ENCODE measurements at places on chromosomes 5 and 9.

GRCh38 chr9:110835404-110835803 is 166.8 kb downstream of the MUSK start:
- DNase-seq = no peak

- no peak for DNase-seq
Observed at GRCh38 chr9:90078988-90079421, 474.2 kb downstream of the GADD45G start.

DNA sequence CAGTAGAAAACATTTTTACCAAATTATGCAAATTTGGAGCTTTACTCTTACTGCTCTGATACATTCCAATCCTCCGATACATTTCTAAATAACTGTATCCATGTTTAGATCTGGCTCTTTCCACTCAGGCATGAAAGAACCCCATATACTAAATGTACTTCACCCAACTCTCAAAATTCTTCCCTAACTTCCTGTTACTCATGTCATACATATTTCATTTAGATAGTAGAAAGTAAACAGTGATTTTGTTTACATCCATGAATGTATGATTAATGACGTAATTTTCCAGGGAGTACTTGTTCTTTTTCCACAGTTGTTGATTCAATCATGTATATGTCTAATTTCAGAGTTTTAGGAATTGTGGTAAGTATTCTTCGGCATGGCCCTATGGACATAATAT is 1426.5 kb upstream of the C9orf72 start:
- no peak for DNase-seq

GRCh38 chr9:126682928-126683697 is 69.4 kb downstream of the LMX1B start:
- no peak for DNase-seq

GRCh38 chr9:110330484-110331105 is 7.1 kb downstream of the TXNDC8 start:
- no peak for DNase-seq

DNA sequence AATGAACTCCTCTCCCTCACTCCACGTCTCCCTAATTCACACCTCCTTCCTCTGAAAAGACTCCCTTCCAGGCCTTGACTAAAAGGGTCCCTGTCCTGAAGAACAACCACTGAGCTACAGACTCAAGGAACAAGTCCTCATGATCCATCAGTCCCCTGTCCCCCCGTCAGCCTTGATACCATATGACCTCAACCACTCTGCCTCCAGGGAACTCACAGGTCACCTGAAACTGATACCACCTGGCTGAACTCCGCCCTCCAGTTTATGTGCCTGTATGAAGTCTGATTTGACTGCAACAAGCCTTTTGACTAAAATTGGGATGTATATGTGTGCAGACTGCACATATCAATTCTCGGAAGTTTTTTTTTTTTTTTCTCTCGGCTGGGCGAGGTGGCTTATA is 88.7 kb downstream of the UGCG start:
- DNase-seq = no peak

- DNase-seq = no peak
Observed at GRCh38 chr9:114945616-114946412, 15.4 kb upstream of the TNFSF8 start.

DNA sequence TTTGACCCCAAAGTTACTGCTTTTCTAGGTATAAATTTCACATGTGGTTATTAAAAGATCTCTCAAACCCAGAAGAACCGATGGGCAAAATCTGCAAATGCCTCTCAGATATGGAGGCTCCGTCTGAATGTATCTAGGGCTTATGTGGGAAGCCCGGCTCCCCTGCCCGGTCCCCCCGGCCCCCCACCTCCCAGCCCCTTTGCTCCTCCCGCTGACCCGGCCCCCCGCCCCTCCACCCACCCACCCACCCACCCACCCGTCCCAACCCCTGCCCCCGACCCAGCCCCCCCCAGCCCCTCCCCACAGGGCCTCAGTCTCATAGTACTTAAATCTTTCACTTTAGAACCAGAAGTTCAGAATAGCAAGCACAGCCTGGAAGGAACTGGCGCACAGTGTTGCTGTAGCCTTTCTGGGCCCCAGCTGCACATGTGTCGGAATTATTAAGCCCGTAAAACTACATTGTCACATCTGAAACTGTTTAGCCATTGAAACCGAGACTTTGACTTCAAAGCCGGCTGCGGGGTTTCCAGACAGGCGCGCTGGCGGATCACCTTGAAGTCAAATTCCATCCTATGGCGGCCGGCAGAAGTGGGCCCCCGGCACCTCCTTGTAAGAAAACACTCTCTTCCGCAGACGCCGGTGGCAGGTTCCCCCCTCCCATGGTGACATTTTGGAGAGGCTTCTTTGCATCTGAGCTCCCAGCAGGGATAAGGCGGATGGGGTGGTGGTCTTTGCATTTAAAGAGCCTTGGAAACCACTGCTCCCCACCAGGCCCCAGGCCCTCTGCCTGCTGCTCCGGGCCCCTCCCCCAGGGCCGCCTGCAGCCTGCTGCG is 12.8 kb downstream of the NKD2 start:
- DNase-seq = no peak

GRCh38 chr9:17802249-17802857 is 223.5 kb downstream of the SH3GL2 start:
- no peak for DNase-seq

GRCh38 chr9:38316166-38316780 is 76.2 kb upstream of the ALDH1B1 start:
- DNase-seq = no peak

DNA sequence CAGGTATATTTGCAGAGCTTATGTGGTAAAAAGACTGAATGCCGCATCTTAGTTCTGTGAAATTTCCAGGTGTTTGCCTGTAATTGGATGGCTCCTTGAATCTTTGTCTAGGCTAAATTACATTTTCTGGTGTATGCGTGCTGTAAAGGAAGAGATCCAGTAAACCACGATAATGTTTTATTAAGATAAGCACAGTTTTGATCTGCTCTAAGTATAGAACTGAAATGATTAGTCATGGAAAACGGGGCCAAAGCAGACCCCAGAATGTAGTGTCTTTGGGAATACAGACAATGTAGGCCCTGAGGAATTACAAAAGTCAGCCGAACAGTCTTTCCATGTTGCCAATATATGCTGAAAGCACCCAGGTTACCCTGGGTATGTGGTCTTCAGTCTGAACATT is 257.3 kb downstream of the FANCC start:
- DNase-seq = no peak

GRCh38 chr9:16885931-16886330 is 15.5 kb upstream of the BNC2 start:
- DNase-seq = no peak

DNA sequence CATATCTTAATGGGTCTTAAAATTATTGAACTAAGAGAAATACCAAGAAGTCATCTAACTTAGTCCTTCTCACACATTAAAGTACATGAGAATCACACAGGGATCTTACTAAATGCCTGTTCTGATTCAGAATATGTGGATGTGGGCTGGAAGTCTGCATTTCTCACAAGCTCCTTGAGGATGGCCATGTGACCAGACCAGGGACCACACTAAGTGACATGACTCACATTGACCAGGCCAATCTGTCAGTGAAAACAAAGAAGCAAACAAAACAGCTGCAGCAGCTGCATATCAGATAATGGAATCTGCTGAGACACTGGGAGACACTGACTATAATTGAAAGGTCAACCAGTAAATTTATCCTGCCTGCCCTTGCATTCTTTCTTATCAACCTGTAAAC is 110.5 kb downstream of the ADAMTS12 start:
- no peak for DNase-seq

DNA sequence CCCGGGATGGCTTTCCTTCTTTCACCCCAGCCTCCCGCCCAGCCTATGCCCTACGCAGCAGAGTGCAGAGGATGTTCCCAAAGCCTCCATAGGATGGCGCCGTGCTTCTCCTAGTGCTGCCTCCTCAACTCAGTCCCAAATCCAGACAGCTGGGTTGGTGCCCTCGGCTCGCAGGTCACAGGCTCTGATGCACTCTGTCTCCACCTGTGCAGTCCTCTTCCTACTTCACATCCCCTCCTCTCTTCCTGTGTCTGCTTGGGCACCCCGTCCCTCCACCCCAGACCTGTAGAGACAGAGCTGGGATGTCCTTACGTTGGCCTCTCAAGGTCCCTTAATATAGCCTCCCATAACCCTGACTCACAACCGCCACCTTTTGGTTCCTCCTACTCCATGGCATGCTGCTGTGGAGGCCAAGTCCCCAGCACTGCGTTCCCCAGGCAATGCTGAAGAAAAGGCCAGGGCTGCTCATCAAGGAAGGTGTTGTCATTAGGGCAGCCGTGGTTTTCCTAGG is 314.4 kb downstream of the GADD45G start:
- peak; percentile 5 for DNase-seq

GRCh38 chr5:42943931-42944631 is 96.0 kb downstream of the ANXA2R start:
- no peak for DNase-seq

GRCh38 chr9:34190996-34191892 is 12.4 kb downstream of the UBAP1 start:
- DNase-seq = no peak

GRCh38 chr5:117235786-117236185 is 661.2 kb upstream of the SEMA6A start:
- no peak for DNase-seq

DNA sequence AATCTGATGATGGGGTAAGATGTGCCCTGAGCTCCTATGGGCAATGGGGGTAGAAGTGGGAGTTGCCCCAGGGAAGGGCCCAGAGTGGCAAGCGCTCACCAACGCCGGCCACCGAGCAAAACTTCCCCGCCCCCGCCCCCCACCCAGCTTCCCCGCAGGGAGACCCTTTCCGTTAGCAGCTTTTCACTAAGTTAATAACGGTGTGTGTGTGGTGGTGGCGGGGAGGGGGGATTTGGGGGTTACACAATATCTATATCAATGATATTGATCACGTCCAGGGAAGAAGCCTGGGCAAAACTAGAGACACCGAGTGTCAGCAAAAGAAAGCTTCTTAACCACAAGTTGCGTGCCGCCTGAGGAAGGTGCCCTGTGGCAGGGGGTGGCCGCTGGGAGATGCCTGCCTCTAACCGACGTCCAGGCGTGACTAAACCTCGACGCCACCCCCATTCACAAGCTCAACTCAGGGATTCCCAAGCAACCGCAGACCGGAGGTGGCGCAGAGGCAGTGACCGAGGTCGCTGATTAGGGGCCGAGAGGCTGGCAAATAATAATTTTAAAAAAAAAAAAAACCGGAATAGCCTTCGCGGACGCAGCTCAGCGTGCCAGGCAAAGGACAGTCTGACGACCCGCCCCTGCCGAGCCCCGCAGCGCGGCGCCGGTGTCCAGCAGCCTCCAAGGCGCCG is 222.6 kb downstream of the MEF2C start:
- no peak for DNase-seq

- no peak for DNase-seq
Observed at GRCh38 chr5:32332966-32333365, 20.2 kb upstream of the MTMR12 start.

GRCh38 chr9:64066736-64067368 is 1218.2 kb downstream of the FOXD4L5 start:
- no peak for DNase-seq

- no peak for DNase-seq
Observed at GRCh38 chr9:35683323-35683722, 6.4 kb downstream of the TPM2 start.

DNA sequence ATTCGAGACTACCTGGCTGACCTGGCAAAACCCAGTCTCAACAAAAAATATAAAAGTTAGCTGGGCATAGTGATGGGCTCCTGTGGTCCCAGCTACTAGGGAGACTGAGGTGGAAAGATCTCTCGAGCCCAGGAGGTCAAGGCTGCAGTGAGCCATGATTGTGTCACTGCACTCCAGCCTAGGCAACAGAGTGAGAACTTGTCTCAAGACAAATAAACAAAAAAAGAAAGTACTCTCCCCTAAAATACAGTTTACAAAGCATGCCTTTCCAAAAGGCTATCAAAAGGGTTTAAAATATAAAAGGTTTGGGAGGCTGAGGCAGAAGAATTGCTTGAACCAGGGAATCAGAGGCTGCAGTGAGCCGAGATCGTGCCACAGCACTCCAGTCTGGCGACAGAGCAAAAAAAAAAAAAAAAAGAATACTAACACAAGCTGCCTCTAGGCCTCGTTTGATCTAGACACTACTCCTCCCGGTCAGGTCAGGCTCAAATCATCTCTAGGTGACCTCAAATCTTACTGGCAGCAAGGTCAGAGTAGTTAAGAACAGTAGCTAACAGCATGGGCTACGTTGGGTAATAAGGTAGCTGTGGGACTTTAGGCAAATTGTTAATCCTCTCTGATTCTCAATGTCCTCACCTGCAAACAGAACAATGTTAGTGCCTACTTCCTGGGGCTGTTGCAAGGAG is 9.3 kb downstream of the NAIF1 start:
- no peak for DNase-seq

DNA sequence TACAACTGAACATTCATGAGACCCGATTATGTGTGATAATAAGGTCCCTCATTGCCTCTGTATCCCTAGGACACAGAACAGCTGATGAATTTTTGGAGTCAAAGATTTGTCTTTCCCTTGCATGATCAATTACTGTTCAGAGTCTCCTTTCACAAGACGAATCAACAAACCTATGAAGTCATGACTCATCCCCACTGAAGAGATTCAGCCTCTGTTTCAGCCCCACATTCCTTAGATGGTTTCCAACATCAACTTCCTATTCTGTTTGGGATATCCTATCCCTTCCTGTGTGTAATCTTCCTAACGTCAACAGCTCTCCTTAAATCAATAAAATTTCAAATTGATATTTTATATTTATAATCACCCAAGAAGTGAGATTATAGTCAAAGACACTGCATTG is 199.0 kb downstream of the DNAH5 start:
- DNase-seq = no peak

GRCh38 chr9:123048748-123049147 is 15.3 kb downstream of the GPR21 start:
- no peak for DNase-seq

GRCh38 chr5:115657881-115658233 is 32.0 kb upstream of the TMED7 start:
- no peak for DNase-seq

DNA sequence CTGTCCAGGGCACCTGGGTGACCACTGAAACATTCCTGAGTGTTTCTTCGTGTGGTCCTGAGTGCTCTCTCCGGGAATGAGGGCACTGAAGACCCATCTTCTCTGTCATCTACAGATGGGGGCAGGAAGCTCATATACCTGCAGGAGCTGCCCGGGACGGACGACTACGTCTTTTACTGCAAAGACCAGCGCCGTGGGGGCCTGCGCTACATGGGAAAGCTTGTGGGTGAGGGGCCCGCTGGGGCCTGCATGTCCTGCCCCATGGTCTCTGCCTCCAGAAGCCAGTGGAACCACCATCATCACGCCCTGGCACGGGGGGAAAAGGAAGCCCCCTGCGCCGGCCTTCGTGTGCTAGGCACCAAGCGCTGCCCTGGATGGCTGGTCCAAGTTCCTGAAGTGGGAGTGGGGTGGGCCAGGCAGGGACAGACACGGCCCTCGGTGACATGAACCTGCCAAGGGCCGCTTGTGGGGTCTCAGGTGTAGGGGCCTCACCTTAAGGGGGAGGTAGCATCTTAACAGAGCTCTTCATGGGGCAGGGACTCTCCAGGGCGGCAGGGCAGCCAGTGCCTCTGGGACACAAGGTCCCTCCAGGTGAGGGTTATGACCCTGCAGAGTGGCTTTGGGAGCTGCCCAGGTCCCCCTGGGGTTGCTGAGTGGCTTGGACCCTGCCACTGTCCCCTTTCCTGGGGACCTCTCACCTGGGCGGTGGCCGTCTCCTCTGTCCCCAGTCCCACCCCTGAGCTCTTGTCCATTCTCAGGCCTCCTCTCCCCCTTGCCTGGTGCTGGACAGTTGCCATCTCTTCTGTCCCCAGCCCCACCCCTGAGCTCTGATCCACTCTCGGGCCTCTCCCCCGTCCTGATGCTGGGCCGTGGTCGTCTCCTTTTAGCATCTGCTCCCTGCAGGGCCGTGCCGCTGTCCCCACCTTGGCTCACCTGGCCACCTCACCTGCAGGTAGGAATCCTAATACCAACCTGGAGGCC is 2.1 kb downstream of the OBP2A start:
- DNase-seq = no peak

Data from T-helper 9 cell (primary cell).